Stimulated activated CD4-positive, alpha-beta T cell treated with anti-CD3 and anti-CD28 coated beads, Interleukin-15, amount 100 ng/mL, for 1 hour (primary cell): ENCODE measurements at places on chromosomes 2 and 18.

DNA sequence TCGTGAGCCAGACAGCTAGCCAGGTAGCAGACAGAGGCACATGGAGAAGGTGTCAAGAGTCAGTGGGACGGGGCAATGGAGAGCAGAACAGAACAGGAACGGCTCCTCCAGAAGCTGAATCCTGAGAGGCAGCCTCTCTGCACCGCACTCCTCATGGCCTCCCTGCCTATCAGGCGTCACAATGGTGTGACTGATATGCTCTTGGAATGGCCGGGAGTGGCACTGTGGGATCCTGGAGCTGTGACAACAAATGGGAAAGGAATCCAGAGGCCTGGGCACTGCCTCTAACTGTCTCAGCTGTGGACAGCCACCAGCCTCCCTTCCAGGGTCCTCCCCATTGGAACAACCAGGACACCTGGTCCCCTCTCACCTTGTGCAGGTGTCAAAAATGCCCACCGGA lies 89.1 kb upstream of the ID2 start:
- DNase-seq, result no peak

DNA sequence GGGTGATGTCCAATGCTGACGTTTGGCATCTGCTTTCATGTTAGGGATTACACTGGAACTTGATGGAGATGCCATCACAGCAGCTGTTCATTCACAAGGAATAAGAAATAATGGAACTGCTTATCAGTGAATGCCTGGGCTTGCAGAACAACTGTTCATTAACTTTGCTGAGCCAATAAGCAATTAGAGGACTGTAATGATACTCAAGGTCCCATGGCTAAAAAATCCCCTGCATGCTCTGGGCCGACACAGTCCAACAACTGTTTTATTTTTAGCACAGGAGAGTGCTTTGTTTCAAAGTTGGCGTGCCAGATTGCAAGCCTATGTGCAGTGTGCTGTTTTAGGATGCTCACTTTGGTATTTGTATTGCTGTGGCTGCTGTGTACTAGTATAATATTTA lies 408.0 kb upstream of the RGPD4 start:
- DNase-seq, result no peak

GRCh38 chr18:907885-908757 lies 3.5 kb downstream of the ADCYAP1 start:
- no peak for DNase-seq

DNA sequence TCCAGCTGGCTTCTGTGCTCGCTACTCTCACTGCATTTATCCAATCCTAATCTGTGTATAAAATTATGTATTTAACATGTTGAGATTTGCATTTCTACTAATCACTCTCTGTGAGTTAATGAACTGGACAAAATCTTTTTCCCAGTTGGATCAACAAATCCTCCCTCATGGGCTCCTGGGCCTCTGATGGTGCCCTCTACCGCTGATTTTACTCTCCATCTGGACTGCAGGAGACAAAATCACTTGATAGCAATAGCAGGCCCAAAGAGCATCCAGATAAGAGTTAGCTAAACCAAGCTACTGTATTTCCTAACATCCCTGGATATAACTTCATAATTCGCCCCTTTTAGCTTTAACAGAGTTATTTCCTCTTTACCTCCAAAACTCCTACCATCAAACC lies 14.4 kb downstream of the REG3G start:
- DNase-seq, result no peak

GRCh38 chr2:113218283-113219091 lies 44.7 kb downstream of the PSD4 start:
- no peak for DNase-seq

- DNase-seq, result no peak
Measured at GRCh38 chr2:232341061-232341738, 37.4 kb upstream of the ALPP start.

- DNase-seq, result no peak
Measured at GRCh38 chr2:6290217-6291015, 575.3 kb downstream of the CMPK2 start.

GRCh38 chr18:10863026-10863425 lies 286.3 kb downstream of the PIEZO2 start:
- no peak for DNase-seq

GRCh38 chr2:161844822-161845221 lies 220.6 kb downstream of the SLC4A10 start:
- no peak for DNase-seq

- DNase-seq, result no peak
Measured at GRCh38 chr2:56464613-56465012, 280.8 kb downstream of the CCDC85A start.

GRCh38 chr2:159139216-159139933 lies 147.1 kb downstream of the WDSUB1 start:
- no peak for DNase-seq

DNA sequence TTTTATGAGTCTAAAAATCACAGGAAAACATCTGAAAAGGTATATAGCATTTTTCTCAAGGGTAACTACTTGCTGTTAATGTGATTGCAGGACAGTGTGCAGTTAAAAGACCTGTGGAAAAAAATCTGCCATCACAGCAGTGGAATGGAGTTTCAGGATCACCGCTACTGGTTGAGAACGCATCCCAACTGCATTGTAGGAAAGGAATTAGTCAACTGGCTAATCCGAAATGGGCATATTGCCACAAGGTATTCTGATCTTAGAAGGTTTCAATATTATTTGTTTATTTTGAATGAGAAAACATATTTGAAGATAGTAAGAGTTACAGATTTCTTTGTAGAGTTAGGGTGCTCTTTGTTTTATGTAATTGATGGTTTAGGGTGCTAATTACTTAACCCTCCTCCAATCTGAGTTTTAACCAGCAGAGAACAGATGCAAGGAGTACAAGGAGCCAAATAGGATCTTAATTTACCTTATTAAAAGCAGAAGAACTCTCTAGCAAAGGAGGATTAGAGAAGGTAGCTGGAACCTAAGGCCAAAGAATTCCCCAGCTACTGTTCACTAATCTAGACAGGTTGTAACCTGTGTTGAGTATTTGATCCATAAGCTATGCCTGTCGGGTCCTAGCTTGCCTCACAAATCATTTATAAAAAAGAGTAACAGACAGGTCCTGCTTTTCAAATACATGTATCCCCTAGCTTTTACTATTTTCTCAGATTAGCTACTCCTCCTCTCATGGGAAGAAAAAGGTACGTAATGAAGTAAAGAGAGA lies 35.0 kb downstream of the PIKFYVE start:
- no peak for DNase-seq
